ENCODE measurements at places on chromosomes 12 and 14. TPM values are rescaled to one million over a fixed set of nuclear protein-coding genes. Genes with fewer than 3 reads are reported as not detected.

Gene OAS2
- polyA plus RNA-seq: 2.7 TPM

Gene JDP2
- polyA plus RNA-seq: 45.4 TPM

Gene GRIP1
- polyA plus RNA-seq: 0.76 TPM

Gene SLC7A7
- 22.9 TPM for polyA plus RNA-seq

Gene KRT74
- not detected for polyA plus RNA-seq

Gene TMCC3
- polyA plus RNA-seq: 21.3 TPM

Gene ASB2
- 27.5 TPM for polyA plus RNA-seq

Gene AICDA
- 0.43 TPM for polyA plus RNA-seq

Gene RBP5
- 1.8 TPM for polyA plus RNA-seq

Gene NPFF
- not detected for polyA plus RNA-seq

Gene PGAM5
- polyA plus RNA-seq: 16.6 TPM

Gene POTEG
- polyA plus RNA-seq: not detected

Gene PKP2
- polyA plus RNA-seq: 6.7 TPM

Gene ALG10B
- 6.7 TPM for polyA plus RNA-seq

Gene KRT6C
- polyA plus RNA-seq: not detected

Gene RAP1B
- polyA plus RNA-seq: 108 TPM

Gene MYF6
- 63.2 TPM for polyA plus RNA-seq

Gene MUCL1
- not detected for polyA plus RNA-seq

Gene SIX1
- polyA plus RNA-seq: 50.5 TPM

Measured in muscle of back (tissue), 13 donors.